ENCODE measurements at places on chromosomes 6 and 20. TPM values are rescaled to one million over a fixed set of nuclear protein-coding genes. Genes with fewer than 3 reads are reported as not detected.

DNA sequence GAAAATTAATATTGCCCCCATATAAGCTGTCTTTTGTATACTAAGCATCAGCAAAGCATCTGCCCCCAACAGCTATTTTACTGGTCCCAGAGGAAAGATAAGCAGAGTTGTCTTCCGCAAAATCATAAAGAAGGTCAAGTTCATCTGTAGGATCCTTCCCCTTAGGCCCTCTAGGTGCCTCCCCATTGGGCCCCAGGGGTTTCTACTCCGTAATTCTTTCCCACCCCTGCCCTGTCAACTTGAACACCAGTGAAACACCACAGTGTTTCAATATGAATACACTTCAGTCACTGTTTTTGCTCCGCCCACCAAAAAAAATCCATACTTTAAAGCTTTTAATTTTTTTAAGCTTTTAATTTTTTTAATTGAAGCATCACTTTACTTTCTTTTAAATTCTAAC, 159.2 kb downstream of the ATXN1 start:
- DNase-seq, result no peak

The ZCCHC3 gene
- 47.3 TPM for polyA plus RNA-seq

- no peak for DNase-seq
Measured at GRCh38 chr6:169850746-169851145, 99.3 kb downstream of the ERMARD start.

DNA sequence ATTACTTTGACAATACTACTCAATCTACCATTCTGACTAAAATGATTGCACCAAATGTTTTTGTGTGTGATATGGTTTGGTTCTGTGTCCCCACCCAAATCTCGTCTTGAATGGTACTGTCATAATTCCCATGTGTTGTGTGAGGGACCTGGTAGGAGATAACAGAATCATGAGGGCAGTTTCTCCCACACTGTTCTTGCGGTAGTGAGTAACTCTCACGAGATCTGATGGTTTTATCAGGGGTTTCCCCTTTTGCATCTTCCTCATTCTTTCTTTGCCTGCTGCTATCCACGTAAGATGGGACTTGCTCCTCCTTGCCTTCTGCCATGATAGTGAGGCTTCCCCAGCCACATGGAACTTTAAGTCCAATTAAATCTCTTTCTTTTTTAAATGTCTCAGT, 20.8 kb downstream of the SYCP2 start:
- no peak for DNase-seq

DNA sequence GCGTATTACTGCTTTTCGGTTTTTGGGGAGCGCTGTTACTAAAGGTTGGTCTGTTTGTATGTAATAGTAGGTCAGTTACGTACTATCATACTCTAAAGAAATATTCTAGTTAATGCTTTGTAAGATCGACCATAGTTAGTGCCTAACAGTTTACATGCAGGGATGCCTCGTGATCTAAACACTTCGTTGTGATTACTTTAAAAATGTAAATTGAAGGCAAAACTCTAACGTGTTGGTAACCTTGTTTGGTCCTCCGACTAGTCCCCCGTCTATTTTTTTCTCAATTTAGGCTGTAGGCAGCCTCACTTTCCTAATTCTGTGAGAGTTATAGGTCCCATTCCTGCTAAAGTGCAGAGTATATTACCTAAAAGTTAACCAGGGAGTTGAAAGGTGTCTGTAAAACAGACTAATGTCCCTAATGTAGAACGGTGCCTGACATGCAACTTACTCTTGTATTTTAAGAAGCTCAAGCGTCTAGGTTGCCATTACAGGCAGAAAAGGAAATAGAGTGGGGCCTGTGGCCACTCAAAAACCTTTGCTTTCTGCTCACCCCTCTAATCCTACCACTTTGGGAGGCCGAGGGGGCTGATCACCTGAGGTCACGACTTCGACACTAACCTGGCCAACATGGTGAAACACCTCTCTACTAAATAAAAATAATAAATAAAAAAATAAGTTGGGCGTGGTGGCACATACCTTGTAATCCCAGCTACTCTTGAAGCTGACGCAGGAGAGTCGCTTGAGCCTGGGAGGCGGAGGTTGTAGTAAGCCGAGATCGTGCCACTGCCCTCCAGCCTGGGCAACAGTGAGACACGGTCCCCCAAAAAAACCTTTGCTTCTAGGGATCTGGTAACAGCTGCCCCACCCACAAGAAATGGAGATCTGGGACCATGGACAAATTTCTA, 37.8 kb downstream of the HFE start:
- DNase-seq, result no peak

GRCh38 chr20:22350624-22351023, 233.7 kb downstream of the FOXA2 start:
- no peak for DNase-seq

- DNase-seq, result no peak
Measured at GRCh38 chr6:1972962-1973361, 272.4 kb downstream of the GMDS start.

The ACTL10 gene
- polyA plus RNA-seq, result 0.26 TPM

DNA sequence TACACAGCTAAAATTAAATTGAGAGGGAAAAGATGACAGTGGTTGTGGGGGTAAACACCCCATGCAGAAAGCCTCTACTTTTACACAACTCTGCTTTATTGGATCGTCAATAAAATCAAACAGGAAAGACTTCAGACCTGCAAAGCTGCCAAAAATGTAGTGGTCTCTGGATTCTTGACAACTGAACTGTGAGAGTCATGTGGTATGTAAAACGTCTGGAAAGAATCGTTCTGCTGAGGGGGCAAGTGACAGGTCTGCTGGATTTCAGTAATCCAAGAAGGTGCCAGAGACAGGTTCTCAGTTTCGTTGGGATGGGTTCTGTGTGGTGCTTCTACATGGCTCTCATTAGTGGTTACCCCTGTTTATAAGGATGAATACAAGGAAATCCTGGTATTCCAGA, 63.3 kb downstream of the TSPYL4 start:
- DNase-seq, result no peak

The GPLD1 gene
- 4.4 TPM for polyA plus RNA-seq

The PRSS16 gene
- polyA plus RNA-seq, result 0.27 TPM

DNA sequence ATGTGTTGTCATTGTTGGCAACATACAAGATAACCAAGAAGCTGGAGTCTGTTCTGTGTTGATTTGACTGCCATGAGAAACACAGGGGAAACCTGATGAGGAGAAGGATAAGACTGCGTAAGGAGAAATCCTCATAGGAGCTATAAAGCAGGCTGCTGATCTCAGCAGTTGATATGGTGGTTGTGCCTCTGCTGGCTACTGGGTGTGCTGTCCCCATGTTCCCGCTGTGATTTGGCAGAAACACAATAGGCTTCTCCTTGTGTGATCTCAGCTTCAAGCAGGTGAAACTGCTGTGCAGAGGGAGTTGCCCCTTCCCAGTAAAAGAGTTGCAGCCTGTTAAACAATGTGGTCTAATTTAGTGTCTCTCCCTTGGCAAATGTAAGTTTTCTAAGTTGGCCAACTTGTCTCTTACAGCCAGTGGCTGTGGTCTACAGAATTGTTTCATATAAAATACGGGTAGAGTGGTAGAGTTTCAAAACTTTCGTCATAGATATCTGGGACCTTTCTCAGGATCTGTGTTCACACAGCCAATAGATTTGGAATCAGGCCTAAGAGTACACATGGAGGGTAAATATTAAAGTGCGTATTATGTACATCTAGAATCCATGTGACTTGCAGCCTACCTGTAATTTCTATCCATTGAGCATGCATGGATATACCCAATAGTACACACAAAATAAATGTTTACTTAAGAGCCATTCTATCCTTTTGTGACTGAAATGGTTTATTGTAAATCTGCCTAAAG, 78.4 kb downstream of the RNF144B start:
- DNase-seq, result no peak

GRCh38 chr20:5932796-5933195, 17.5 kb downstream of the TRMT6 start:
- no peak for DNase-seq

- DNase-seq, result no peak
Measured at GRCh38 chr20:5696011-5696559, 54.1 kb upstream of the SHLD1 start.

DNA sequence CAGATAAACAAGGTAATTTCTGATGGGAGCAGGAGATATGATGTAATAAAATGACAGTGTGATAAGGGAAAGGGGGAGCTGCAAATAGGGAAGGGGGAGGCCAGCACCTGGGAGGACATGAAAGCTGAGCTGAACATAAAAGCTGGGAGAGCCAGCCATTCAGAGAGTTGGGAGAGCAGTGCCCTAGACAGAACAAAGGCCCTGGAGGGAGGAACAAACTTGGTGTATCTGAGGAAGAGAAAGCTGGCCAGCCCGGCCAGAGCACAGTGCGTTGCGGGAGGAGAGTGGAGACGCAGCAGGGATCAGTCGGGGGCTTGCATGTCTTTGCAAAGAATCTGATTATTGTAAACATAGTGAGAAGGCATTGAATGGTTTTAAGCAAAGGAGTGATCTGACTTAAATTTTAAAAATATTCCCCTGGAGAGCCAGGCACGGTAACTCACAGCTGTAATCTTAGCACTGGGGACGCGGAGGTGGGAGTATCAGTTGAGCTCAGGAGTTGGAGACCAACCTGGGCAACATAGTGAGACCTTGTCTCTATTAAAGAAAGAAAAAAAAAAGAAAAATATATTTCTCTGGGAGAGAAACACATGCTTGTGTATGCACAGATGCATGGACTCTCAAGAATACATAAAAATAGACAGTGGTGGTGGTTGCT, 318.2 kb downstream of the ZFAND3 start:
- no peak for DNase-seq

The VSX1 gene
- not detected for polyA plus RNA-seq

DNA sequence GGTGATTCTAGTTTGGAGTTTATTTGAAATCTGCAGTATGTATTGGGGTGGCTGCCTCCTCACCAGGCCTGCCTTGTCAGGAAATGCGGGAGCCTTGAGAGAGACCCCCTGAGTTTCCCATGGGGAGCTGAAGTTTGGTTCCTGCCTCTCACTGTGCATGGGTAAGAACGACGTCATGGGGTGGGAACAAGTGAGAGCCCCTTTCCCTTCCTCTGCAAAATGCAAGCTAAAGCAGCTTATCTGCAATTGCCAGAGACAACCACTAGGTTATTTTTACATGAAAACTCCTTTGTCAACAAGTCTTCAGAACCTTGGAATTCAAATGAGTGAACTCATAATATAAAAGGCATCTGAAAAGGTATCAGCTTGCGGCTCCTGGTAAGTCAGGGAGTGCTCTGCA, 58.4 kb downstream of the TMEM170B start:
- DNase-seq, result no peak

DNA sequence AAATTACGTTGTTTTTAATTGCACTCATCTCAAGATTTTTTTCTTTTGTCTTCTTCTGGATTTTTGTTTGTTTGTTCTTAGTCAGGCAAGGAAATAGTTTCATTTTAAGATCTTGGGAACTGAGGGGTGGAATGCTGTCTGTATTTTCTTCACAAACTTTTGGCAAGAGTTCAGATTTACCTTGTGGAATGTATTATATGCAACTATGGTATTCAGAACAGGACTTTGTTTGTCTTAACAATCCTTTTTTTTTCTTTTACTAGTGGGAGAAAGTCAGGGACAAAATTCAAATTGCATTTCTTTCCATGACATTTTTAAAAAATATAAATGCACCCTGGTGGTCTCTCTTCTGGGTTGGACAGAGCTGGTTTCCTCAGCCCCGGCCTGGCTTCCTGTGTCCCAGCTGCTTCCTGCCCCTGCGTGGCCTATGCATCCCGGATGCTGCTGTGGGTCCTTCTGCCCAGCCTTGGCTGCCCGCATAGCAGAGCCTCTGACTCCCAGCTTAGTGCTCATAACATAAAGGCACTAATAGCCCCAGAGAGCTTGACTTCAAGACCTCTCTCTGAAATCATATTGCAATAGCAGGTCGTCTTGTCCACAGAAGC, 520.7 kb downstream of the QKI start:
- DNase-seq, result no peak

All from left renal pelvis (tissue), 4 donors.